Fibroblast of skin of right quadriceps (primary cell): ENCODE measurements at places on chromosomes 6 and 20.
A peak's percentile ranks its signal among the peaks of the same experiment; 100 is the strongest.

- DNase-seq: peak; percentile 10
Measured at GRCh38 chr20:59221049-59221706, 57.6 kb downstream of the ZNF831 start.

GRCh38 chr20:408843-409696, 971 bp downstream of the RBCK1 start:
- DNase-seq: no peak

DNA sequence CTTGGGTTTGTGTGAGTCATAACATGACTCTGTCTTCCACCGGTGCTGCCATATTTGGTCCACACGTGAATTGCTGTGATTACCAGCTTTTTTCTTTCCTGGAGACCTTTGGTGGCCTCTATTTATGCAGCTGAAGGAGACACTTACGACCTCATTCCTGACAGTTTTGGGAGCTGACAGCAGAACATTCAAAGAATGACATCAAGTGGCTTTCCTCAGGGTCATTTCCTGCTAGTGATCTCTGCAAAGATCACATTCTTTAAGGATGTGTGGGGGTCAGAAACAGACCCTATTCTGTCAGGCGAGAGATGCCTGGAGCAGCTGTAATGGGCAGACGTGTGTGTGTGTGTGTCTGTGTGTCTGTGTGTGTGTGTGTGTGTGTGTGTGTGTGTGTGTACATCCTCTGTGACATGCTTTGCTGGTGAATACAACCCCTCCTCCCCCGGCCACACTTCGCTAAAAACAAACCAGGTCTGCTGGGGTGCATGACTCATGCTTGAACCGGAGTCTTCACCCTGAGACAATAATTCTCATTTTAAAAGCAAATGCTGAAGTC, 115.6 kb downstream of the TMEM170B start:
- DNase-seq: peak; percentile 97

GRCh38 chr20:37301558-37301957, 12.1 kb downstream of the MANBAL start:
- DNase-seq: no peak

DNA sequence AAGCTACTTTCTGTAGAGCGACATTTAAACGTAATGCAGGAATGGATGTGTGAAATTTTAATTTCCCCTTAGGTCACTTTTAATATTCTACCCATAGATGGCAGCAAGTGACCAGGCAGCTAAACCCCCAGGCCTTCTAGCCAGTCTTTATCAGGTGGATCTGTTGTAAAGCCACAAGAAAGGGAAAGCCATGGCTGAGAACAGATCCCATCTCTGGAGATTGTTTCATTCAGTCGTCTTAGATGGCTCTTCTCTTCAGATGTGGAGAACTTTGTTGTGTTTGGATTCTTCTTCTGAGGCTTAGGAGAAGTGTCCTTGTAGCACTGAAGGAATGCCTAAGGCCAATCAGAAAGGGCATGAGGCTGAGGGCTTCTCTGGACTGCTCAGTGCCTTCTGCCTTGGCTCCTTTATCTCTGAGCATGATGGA, 15.8 kb upstream of the RNF182 start:
- peak; percentile 66 for DNase-seq

DNA sequence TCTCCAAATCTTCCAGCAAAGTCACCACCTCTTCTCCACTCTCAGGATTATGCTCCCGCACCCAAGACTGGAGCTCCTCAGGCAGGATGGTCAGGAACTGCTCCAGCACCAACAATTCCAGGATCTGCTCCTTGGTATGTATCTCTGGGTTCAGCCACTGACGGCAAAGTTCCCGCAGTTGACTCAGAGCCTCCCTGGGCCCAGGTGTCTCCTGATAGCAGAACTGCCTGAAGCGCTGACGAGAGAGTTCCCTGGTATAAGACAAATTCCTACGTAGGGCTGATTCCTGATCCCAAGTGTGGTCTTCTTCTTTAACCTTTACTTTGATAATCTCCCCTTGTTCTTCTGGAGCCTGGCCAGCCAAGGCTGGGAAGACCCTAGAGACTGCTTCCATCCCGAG, 60.6 kb downstream of the GPX5 start:
- no peak for DNase-seq

DNA sequence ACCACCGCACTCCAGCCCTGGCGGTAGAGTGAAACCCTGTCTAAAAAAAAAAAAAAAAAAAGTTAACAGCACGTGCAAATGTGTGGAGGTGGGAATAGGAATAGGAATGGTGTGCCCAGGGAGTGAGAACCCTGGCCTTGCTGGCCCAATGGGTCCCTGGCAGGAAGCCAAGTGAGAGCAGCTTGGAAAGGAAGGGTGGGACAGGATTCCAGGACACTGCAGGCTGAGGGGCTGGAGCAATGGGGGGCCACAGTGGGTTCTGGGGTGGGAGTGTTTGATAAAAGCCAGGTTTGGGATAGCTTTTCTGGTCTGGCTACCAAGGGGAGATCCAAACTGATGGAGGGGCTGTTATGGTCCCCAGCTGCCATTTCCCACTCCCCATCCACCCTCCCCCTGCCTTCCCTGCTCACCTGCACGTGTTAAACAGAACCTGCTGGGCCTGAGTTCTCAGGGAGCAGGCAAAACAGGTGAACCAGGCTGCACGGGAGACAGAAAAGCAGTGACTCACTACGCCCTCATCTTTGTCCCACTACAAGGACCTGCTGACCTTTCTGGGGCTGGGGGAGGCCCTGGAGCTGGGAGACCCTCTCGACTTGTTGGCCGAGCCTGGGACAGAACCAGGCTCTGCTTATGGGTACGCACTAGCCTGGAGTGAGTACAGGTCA, 3.3 kb downstream of the SUN5 start:
- DNase-seq: no peak

- no peak for DNase-seq
Measured at GRCh38 chr6:24330137-24330732, 27.6 kb downstream of the DCDC2 start.

DNA sequence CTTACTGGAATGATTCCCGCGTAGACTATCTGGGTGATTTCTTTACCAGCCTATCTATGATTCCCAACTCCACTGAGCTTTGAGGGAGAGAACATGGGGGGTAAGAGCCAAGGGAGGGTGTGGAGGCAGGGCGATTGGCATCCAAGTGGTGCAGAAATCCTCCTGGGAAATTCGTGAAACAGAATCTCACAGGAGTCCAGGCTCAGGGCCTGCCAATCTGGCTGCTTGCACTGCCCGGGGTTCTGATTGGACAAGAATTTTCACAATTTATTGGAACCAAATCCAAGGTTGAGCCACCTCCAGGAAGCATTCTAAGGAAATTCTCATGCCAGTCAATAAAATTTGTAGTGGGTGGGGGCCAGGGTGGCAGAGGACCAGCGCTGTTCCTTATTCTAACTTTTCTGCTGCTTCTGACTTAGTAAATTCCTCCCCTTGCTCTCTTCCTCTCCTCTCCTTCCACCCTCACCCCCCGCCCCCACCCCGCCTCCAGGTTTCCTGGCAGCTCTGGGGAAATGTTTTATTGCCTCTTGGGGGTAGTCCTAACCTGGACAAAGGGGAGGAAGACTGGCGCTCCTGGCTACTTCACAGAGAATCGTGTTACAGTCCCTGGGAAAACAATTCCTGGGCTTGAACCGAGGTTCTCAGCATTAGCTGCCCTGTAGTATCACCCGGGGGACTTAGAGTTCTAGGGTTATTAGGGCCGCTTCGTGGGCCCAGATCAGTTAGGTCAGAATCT, 3.1 kb downstream of the BMP6 start:
- no peak for DNase-seq
